ENCODE measurements at places on chromosomes 2 and 18.
A peak's percentile ranks its signal among the peaks of the same experiment; 100 is the strongest.

GRCh38 chr2:174157053-174157452 is 91.3 kb downstream of the OLA1 start:
- DNase-seq: no peak

GRCh38 chr2:46179037-46179621 is 118.1 kb upstream of the EPAS1 start:
- peak; percentile 70 for DNase-seq

- DNase-seq: no peak
These were observed 792.3 kb upstream of the PIK3C3 start for GRCh38 chr18:41162781-41163180.

GRCh38 chr2:158546412-158547144 is 89.8 kb downstream of the PKP4 start:
- no peak for DNase-seq

DNA sequence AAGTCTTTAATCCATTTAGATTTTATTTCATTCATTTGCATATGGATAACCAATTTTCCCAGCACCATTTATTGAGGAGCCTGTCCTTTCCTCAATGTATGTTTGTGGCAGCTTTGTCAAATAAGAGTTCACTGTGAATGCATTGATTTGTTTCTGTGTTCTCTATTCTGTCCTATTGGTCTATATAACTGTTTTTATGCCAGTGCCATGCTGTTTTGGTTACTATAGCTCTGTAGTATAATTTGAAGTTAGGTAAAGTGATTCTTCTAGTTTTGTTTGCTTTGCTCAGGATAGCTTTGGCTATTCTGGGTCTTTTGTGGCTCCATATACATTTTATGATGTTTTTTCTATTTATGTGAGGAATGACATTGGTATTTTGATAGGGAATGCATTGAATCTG is 7.4 kb downstream of the MYO3B start:
- no peak for DNase-seq

DNA sequence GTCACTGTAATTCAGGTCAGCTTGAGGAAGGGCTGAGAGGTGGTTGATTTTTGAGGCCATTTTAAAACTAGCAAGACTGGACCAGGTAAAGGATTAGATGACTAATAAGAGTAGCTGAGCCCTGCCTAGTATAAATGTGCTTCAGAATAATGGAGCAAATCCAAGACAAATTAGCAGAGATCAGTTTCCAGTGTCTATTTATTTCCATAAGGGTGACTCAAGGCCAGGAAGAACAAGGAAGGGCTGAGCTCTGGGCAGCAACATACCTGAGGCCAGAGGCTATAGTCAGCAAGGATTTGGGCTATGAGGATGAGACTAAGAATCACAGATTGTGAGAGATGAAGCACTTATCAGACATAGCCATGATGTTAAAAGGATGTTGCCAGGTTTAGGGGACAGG is 339.0 kb upstream of the LRRTM1 start:
- DNase-seq: no peak

DNA sequence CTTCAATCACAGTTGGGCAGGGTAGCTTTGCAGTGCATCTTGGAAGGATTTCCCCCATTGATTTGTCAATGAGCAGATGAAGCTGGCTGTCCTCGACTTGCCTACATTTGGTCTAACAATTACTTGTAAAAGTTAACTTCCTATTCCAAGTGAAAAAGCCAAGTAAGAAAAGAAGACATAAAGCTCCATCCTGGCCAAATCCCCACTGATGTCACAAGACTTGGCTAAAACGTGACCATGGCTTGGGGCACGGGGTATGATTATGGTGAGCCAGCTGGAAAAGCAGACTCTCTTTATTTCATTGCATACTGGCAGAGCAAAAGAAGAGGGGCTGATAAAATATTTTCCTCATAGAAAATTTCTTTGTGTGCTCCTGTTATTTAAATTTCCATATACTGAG is 25.4 kb upstream of the PID1 start:
- no peak for DNase-seq

DNA sequence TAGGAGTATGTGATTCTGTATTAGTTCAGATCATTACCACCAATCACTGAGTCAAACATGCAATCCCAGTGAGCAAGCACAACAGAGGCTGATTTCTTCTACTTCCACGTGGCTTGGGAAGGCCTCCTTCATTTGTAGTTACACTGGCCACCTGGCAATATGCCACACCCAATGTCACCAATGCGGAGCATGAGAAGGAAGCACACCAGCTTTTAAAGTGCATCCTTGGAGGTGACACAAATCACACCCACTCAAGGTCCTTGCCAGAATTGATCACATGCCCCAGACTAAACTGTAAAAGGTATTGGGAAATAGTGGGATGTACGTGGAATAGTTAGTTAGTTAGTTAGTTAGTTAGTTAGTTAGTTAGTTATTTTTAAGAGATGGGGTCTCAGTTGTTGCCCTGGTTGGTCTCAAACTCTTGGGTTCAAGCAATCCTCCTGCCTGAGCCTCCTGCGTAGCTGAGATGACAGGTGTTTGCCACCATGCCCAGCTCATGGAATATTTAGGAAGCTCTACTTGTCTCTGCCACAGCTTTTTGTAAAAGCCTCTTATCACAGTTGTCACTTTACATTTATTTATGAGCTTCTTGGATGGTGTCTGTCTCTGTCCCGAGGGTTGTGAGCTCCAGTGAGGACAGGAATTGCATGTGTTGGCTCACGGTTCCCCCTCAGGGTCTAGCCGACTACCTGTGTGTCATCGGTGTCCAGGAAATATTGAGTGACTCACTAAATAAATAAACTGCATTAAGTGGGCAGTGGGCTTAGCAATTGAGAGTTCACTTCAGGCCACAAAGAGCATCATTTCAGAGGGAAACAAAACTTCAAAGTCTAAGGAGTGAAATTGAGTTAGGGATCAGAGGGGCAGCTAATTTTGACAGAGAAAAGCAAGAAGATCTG is 28.1 kb upstream of the CAB39 start:
- peak; percentile 47 for DNase-seq

DNA sequence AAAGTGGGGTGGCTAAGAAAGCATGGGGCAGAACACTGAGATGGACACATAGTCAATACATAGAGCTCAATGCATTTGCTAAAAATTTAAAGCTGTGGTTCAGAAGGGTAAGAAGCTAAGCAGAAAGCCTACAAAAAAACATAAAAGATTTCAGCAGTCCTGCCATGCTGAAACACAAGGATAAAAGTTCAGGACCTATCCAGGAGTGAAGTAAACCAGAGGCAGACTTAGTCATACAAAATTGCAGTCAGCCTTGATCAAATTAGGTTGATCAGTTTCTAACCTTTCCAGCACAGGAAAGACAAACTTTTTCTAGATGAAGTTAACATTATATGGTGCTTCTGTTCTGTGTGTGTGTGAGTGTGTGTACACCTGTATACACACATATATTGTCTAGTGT is 120.8 kb upstream of the RBMS1 start:
- no peak for DNase-seq

- no peak for DNase-seq
These were observed 138.5 kb upstream of the DLX2 start for GRCh38 chr2:172241222-172241621.

DNA sequence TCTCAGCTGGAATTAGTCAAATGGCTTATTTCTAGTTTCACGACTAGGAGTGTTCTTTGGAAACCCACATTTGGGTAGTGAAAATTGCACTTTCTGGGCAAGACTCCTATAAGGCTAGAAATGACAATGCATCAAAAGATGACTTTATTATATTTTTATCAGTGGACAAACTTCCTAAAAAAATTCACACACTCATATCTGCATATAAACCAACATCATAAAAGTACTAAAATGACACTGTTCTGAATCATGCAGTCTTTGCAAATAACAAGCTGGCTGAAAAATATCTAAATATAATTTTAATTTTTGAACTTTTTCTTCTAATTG is 17.6 kb downstream of the MXD1 start:
- no peak for DNase-seq

DNA sequence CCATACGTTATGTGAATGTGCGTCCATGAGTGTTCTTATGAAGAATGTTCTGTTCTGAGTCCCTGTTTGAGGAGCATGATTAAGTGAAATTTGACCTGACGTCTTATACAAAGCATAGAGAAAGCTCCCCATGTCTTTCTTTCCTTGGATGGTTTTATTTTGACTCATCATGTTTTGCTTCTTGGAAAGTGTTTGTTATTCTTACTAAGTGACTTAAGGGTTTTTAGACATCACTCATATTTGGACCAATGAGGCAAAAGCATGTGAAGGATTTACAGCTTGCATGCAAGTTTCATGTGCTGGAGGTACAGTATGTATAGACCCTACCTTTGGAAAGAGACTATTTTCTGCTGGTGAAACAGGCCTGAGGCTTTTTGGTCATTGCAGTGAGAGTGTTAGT is 33.5 kb upstream of the ZEB2 start:
- no peak for DNase-seq

Measured in SJCRH30 (cell line).